Activated naive CD8-positive, alpha-beta T cell treated with anti-CD3 and anti-CD28 coated beads for 36 hours (primary cell): ENCODE measurements at places on chromosomes 16 and 17. TPM values are rescaled to one million over a fixed set of nuclear protein-coding genes. Genes with fewer than 3 reads are reported as not detected.

Gene ACSF2
- 9.2 TPM for total RNA-seq

DNA sequence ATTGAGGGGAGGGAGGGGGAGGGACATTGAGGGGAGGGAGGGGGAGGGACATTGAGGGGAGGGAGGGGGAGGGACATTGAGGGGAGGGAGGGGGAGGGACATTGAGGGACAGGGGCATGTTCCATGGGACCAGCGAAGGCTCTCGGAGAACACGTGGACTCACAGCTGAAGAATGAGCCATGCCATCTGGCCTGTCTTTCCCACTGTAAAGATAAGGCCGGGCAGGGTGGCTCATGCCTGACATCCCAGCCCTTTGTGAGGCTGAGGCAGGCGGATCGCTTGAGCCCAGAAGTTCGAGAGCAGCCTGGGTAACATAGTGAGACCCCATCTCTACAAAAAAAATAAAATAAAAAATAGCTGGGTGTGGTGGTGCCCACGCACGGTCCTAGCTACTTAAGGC lies 32.5 kb downstream of the RPH3AL start:
- no peaks in the 10 kb centered on the region for H3K36me3 ChIP-seq
- DNase-seq: no peak
- no peak overlapping the region for H3K27ac ChIP-seq
- no peaks in the 10 kb centered on the region for H3K27me3 ChIP-seq
- H3K4me1 ChIP-seq: no peaks in the 10 kb centered on the region
- H3K4me3 ChIP-seq: no peak overlapping the region

GRCh38 chr16:30992276-30992780 lies 7.3 kb downstream of the HSD3B7 start:
- H3K4me1 ChIP-seq: peaks cover 9% of the 10 kb centered on the region
- H3K27ac ChIP-seq: no peak overlapping the region
- no peaks in the 10 kb centered on the region for H3K27me3 ChIP-seq
- no peak for DNase-seq

GRCh38 chr17:76208120-76208519 lies 32.2 kb downstream of the RNF157 start:
- DNase-seq: no peak
- no peak overlapping the region for H3K4me3 ChIP-seq
- H3K27me3 ChIP-seq: no peaks in the 10 kb centered on the region
- peaks cover 40% of the 10 kb centered on the region for H3K4me1 ChIP-seq

GRCh38 chr17:42126836-42127235 lies 4.2 kb downstream of the HSPB9 start:
- no peak overlapping the region for H3K4me3 ChIP-seq
- H3K4me1 ChIP-seq: peaks cover 10% of the 10 kb centered on the region
- H3K27ac ChIP-seq: peak overlapping the region; percentile 46
- DNase-seq: no peak
- H3K36me3 ChIP-seq: peaks cover 21% of the 10 kb centered on the region
- no peaks in the 10 kb centered on the region for H3K27me3 ChIP-seq
